ENCODE measurements at places on chromosomes 2 and 18.

DNA sequence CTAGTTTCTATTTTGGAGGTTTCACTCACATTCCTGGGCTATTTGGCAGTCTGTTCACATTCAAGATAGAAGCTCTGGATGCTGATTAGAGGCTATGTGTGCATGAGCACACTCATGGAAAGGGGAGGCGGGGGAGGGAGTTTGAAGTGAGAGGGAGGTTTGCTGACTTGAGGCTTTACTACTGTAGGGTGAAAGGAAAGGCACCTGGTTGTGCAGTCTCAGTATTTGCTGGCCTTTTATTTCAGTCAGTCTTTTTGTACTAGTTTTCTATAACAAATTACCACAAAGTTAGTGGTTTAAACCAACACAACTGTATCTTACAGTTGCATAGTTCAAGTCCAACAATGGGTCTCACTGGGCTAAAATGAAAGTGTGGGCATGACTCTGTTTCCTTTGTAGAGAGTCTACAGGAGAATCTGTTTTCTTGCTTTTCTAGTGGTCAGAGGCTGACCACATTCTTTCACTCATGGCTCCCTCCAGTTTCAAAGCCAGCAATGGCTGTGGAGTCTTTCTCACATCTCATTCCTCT is 47.7 kb upstream of the NR4A2 start:
- DNase-seq: no peak
- no peak overlapping the region for H3K4me3 ChIP-seq
- H3K27me3 ChIP-seq: no peaks in the 10 kb centered on the region
- H3K27ac ChIP-seq: no peak overlapping the region
- peaks cover 32% of the 10 kb centered on the region for H3K4me1 ChIP-seq

- H3K4me3 ChIP-seq: no peak overlapping the region
- no peak overlapping the region for H3K27ac ChIP-seq
- no peaks in the 10 kb centered on the region for H3K36me3 ChIP-seq
- peak; percentile 2 for DNase-seq
- H3K4me1 ChIP-seq: no peaks in the 10 kb centered on the region
- no peaks in the 10 kb centered on the region for H3K27me3 ChIP-seq
Measured at GRCh38 chr2:137467246-137467862, 496.9 kb upstream of the HNMT start.

GRCh38 chr18:48740068-48740440 is 201.2 kb downstream of the CTIF start:
- no peaks in the 10 kb centered on the region for H3K36me3 ChIP-seq
- H3K27ac ChIP-seq: no peak overlapping the region
- H3K4me3 ChIP-seq: no peak overlapping the region
- H3K27me3 ChIP-seq: no peaks in the 10 kb centered on the region
- DNase-seq: no peak

- no peaks in the 10 kb centered on the region for H3K27me3 ChIP-seq
- H3K27ac ChIP-seq: no peak overlapping the region
- no peak for DNase-seq
- H3K36me3 ChIP-seq: no peaks in the 10 kb centered on the region
- peaks cover 3% of the 10 kb centered on the region for H3K4me1 ChIP-seq
- H3K4me3 ChIP-seq: no peak overlapping the region
Measured at GRCh38 chr2:216469661-216470060, 29.0 kb upstream of the RPL37A start.

Measured in activated T-cell treated with anti-CD3 and anti-CD28 coated beads, Interleukin-2, amount 50 U/mL, for 72 hours (primary cell).